Stimulated activated naive CD4-positive, alpha-beta T cell treated with Interleukin-2 at 50 U/mL for 16 hours (primary cell): ENCODE measurements at places on chromosomes 2 and 18.

DNA sequence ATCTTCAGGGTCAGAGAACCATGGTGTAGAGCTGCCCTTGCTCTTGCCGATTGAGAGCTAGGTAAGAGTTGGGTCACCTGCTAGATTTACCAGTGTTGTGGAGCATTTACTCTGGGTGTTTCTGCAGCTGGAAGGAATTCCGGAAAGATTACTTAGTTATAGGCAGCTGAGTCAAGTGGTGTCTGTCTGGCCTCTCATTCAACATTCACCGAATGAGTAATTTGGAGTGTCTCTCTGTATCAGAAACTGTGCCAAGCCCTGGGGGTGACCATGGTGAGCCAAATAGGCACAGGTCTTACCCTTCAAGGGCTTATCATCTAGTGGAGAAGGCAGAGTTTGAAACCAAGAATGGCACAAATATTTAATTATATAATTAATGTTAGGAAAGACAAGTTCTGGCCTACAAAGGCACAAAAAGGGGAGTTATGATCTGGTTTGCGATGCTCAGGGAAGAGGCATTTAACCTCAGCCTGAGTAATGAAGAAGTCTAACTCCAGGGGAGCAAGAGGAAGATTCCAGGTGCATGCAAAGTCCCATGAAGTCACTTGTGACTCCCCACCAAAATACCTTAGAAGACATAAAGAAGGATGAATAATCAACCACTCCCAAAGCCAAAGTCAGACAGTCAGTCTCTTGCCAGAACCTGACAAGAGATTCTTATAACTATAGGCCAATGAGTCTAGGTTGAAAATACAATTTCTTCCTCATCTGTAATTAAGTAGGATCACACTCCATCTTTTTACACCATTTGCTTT, 12.5 kb downstream of the SETBP1 start:
- DNase-seq: no peak

DNA sequence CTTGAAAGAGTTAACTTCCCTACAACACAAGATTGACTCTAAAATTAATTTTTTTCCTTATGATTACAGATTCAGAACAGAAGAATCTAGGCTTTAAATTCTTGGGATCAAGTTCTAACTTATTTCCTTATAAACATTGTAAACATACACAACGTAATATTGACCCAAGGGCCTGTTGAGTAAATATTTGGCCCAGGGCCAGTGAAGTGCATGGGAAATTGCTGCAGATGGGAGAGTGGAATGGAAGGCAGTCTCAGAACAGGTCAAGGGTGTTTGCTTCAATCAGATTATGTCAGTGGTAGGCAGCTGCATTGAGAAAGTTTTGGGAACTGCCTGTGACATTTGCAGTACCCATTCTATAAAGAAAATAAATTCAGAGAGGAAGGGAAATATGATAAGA, 137.6 kb downstream of the MYO1B start:
- no peak for DNase-seq

- DNase-seq: no peak
Measured at GRCh38 chr2:60109744-60110143, 443.7 kb downstream of the BCL11A start.

- DNase-seq: peak; percentile 68
Measured at GRCh38 chr2:110211938-110212858, at the start of gene MTLN. Gene MTLN, minus strand, starts transcription at chr2:110212547. Its CDS starts 22 bp downstream, at chr2:110212525.

DNA sequence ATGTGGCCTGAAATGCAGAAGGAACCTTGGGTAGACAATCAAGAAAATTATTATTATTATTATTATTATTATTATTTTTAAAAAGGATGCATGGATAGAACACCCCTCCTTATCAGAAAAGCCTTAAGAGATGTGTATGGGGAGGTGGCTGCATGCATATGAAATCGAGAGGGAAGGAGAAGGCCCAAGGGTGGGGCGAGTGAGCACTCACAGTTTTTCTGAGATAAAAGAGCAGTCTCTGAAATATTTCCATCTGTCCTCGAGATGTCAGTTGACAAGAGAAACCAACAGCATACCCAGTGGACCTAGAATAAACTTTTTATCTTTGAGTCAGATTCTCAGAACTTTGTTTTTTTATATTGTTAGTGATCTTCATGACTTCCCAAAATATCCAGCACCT, 282.9 kb downstream of the GPD2 start:
- DNase-seq: no peak

GRCh38 chr18:13558124-13558523, 168.2 kb downstream of the FAM210A start:
- DNase-seq: peak; percentile 4

- DNase-seq: no peak
Measured at GRCh38 chr2:147150241-147150635, 694.6 kb upstream of the ACVR2A start.

GRCh38 chr2:236997069-236997715, 88.5 kb upstream of the COPS8 start:
- DNase-seq: no peak

DNA sequence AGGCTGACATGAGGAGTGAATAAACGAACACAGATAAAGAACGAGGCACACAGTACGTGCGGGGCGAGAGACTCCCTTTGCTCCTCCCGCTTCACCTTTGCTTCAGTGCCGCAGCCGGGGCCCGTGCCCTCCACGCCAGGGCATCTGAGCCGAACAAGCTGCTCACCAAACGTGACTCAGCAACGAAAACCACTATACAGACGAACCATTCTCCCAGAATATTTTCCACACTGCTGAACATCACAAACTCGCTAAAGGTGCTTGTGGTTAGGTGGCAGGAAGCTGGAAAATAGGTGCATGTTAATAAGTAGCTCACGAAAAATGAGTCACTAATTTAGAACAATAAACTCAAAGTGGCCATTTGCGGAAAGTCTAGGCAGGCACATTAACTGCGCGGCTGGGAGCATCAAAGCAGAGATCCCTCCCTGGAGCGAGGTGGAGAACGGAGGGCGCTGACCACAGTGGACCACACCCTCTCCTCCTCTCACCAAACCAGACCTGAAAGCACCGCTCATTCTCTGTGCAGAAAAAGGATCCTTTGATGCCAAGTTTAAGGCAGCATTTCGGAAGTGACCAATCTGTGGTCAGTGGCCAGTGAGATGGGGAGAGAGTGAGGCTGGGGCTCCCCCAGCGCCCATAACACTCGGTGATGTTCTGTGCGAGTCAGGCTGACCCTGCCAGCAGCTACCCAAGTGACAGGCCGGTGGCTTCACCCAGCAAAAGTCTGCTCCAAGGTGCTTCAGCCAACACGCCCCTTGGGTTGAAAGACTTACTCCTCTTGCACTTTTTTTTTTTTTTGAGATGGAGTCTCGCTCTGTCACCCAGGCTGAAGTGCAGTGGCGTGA, 153.2 kb downstream of the HDAC4 start:
- peak; percentile 23 for DNase-seq

GRCh38 chr2:16330012-16330411, 335.6 kb downstream of the CYRIA start:
- no peak for DNase-seq

DNA sequence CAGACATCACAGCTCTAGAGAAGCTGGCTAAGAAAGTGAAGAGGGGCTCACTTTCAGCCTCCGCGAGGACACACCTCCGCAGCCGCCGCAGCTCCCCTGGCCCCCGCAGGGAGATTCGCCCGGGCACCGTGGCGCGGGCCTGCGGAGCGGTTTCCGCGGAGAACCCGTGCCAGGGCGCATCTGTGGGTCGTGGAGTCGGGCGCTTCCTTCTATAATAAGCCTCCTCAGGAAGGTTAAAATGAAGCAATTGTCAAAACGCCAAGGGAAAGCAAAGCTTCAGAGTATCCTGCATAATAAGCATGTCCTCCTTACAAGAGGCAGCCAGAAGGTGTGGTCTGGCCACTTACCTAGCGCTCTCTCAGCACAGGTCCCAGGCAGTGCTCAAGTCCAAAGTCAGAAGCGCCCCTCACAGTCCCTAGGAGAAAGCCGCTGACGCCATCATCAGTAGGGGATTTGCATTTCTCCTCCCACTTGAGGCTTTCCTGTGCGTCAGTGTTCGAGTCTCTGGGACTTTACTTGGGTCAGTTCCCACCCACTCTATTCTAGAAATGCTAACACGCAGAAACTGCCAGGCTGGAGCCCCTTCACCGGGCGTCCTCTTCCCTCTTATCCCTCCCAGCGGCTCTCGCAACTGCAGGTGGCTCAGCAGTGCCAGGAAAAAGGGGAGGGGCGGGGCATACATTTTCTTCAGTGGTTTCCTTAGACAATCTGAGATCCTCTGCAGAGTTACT, at the start of gene STAT4:
Gene STAT4, minus strand, starts transcription at position 395 of the 731 bp plus-strand sequence. CDS start 2,791 bp downstream, outside the sequence.
- peak; percentile 87 for DNase-seq

DNA sequence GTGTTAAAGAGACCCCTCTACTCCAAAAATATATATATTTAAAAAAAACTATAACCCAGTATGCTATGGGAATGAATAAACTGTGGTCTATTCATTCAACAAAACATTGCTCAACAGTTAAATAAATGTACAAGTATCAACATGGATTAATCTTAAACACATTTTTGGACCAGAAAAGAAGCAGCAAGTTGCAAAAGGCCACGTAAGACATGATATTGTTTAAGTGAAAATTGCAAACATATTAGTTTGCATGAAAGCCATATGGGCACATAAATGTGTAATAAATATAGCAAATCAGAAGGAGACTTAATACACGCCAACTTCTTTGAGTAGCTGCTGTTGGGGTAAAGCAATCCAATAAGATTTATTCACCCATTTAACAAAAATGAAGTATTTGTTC, 321.5 kb downstream of the FBXO15 start:
- DNase-seq: no peak
